ENCODE measurements at places on chromosomes 6 and 20.
A peak's percentile ranks its signal among the peaks of the same experiment; 100 is the strongest.

DNA sequence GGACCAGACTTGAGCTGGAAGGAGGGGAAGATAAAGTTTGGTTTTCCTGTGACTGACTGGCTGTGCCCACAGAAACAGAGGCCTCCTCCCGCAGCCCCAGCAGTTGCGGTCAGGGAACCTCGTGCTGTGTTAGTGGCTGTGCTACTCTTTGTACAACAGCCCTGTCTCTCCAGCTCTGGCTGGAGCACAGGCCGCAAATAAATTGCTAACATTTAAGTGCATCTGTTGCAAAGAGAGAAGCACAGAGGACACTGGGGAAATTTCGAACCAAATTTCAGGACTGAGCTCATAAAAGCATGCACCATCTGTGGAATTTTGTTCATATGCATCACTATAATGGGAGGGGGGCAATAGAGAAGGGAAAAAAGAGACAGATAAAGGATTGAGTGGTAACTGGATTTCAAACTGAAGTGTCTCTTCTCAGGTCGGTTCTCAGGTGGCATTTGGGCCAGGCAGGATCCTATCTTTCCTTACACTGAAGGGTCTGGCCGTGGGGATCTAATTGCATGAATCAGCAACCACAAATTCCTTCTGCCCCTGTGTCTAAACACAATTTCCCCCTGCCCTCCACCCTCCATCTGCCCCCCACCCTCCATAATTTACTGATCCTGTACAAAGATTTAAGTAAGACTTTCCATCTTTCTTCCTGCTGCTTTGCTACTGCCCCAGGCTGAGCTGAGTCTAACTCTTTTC, 88.9 kb upstream of the ATXN1 start:
- DNase-seq, result no peak

GRCh38 chr20:37524859-37525708, 2.6 kb downstream of the BLCAP start:
- DNase-seq, result no peak

- DNase-seq, result no peak
Measured at GRCh38 chr6:131900231-131900630, 50.9 kb downstream of the CCN2 start.

DNA sequence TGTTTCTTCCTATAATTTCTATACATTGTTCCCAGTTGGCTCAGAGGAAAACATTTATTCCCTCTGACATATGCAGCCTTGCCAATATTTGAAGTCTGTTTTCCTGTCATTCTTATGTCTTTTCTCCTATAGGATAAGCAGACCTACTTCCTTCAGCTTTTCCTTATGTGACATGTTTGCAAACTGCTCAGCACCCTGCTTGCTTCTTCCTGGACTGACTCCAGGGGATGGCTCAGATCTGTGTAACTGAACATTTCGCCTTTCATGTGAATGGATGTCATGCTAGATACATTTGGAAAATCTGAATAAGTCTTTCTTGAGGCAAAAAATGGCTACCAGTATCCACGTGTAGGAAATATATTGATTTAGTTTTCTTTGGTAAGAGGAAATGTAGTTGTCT, 113.2 kb downstream of the CARMIL1 start:
- DNase-seq, result no peak

GRCh38 chr6:18213439-18213838, 50.9 kb downstream of the DEK start:
- no peak for DNase-seq

DNA sequence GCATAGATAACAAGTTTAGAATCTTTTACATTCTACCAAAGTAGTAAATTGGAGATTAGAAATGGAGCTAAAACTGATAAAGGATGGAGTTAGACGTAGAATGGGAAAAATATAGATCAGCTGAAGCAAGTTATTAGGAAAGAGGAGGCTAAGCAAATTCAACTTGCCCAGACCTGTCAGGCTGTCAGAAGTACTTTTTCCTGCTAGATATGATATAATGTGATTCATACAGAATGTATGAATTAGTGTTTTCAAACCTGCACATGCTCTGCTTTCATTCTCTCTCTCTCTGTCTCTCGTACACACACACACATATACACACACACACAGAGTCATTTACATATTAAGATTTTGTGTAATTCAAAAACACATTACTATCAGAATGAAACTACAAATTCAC, 133.2 kb upstream of the HDGFL1 start:
- no peak for DNase-seq

DNA sequence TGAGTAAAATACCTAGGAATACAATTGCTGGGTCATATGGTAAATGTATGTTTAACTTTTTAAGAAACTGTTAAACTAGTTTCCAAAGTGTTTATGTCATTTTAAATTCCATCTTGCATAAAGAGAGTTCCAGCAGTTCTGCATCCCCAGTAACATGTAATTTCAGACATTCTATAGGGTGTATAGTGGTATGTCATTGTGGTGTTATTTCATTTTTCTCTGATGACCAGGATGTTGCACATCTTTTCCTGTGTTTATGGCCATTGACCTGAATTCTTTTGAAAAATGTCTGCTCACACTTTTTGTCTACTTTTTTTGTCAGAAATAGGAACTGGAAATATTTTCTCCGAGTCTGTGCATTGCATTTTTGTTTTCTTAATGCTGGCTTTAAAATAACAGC, 128.9 kb downstream of the TMEM200A start:
- no peak for DNase-seq

DNA sequence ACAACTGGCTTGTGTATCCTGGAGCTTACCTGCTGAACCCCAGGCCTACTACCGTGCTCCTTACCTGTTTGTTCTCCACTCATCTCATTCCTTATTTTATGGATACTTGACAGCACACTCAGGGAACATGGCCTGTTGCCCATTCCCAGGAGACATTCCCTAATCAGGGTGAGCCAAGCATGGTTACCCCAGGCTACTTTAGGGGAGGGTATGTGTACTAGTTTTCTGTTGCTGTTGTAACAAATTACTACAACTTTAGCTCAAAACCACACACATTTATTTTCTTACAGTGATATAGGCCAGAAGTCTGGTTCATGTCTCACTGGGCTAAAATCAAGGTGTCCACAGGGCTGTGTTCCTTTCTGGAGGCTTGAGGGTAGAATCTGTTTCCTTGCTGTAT, 15.0 kb upstream of the TRAM2 start:
- DNase-seq, result no peak

DNA sequence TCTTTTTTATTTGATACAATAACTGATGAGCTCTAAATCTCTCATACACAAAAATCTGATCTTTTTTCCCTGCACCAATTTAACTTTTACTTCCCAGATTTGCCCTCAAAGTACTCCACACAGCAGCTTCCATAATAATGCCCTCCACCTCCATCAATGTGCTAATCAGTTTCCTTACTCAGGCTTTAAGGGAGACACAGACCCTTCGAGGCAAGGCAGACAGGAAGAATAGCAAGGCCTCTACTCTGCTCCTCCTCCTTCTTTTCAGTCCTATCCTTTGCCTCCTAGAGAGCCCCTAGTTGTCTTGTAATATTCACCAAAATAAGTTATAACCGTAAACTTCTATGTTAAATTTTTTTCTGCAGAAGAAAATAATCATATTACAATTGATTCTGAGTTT, 444.9 kb upstream of the RNF217 start:
- no peak for DNase-seq

DNA sequence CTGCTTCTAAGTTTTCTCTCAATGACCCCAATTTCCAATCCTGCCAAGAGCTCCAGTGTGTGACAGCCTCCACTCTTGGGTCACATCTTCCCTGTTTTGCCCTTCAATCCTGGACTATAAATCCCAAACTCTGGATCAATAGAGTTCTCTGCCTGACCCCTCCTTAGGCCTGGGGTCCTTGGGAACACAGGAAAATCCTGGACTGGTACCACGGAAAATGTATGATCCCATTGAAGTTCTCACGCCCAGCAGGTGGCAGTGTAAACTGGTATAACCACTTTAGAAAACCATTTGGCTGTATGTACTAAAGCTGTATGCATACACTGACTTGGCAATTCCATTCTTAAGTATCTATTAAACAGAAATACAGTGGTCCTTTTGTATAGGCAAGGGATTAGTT, 98.0 kb downstream of the SNAP25 start:
- DNase-seq, result peak; percentile 9

DNA sequence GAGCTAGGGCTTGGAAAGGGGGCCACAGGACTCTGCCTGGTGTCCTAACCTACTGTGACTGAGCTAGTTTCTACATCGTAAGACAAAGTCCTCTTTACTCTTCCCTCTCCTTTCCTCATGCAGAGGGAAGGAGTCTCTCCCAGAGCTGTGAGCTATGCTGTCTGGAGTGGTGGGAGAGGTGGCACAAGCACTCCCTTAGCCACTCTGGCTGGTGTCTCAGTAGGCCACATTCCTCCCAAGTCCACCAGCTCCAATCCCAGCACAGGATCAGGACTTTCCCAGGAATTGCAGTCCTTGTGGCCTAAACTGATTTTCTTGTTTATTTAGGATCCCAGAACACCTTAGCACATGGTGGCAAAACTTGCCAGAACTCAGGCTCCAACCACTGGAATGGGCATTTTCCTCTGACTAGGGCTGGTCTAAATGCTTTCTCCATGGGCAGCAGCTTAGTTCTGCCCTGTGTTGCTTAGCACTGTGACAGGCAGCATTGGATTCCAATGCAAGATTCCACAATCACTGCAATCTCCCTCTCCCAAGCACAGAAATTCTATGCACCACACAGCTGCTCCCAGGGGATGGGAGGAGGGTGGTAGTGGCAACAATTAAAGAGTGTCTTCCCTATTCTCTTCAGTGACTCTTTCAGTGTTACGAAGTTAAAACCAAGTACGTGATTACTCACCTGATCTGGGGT, 733.3 kb downstream of the HACE1 start:
- DNase-seq, result no peak

- no peak for DNase-seq
Measured at GRCh38 chr6:136031982-136032381, 180.5 kb downstream of the PDE7B start.

DNA sequence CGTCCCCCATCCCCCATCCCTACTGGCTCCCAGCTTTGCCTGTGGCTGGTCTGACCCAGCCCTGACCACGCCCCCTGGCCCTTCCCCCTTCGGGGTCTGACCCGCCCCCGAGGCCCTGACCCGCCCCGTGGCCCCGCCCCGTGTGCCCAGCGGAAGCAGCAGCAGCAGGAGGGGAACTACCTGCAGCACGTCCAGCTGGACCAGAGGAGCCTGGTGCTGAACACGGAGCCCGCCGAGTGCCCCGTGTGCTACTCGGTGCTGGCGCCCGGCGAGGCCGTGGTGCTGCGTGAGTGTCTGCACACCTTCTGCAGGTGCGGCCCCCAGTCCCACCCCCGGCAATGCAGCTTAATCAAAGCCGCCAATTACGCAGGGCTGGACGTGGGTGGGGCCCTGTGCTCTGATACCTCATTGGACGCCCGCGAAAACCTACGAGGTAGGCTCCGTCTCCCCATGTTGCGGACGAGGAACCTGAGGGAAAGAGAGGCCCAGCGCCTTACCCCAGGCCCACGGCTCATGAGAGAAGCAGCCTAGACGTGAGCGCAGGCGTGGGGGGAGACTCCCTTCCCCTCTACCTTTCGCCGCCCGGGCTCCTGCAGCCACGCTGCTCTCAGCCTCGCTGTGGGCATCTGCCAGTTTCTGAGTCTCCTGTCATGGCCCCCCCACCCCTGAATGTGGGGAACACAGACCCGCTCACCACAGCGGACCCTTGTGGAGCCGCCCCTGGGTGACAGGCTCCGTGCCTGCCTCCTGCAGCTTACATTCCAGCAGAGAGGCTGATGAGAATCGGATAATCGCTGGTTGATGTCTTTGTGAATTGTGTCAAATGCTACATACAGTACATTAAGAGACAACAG, 12.8 kb downstream of the RBCK1 start:
- no peak for DNase-seq

GRCh38 chr6:157879873-157880254, 56.8 kb downstream of the SNX9 start:
- DNase-seq, result no peak

GRCh38 chr20:46590443-46590842, 40.0 kb upstream of the OCSTAMP start:
- DNase-seq, result no peak
